ENCODE measurements at places on chromosomes 7 and 10.

DNA sequence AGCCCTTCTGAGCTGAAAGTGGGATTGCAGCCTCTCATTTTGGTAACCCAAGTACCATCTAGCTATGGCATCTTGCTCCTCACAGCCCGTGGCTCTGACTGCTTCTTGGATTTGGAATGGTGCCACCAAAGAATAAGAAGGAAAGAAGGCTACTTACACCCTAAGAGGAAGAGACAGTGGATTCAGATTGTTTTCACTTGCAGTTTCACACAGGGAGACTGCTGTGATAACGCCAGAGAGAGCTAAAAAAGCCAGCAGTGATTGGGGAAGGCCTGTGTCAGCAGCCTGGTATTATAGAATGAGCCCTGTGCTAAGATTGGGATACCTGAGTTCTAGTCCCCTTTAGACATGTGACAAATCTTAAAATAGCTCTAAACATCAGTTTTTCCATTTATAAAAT, 3.6 kb upstream of the LRRC4 start:
- no peak for DNase-seq

- DNase-seq: no peak
These were observed 152.6 kb upstream of the RNF32 start for GRCh38 chr7:156487811-156488533.

DNA sequence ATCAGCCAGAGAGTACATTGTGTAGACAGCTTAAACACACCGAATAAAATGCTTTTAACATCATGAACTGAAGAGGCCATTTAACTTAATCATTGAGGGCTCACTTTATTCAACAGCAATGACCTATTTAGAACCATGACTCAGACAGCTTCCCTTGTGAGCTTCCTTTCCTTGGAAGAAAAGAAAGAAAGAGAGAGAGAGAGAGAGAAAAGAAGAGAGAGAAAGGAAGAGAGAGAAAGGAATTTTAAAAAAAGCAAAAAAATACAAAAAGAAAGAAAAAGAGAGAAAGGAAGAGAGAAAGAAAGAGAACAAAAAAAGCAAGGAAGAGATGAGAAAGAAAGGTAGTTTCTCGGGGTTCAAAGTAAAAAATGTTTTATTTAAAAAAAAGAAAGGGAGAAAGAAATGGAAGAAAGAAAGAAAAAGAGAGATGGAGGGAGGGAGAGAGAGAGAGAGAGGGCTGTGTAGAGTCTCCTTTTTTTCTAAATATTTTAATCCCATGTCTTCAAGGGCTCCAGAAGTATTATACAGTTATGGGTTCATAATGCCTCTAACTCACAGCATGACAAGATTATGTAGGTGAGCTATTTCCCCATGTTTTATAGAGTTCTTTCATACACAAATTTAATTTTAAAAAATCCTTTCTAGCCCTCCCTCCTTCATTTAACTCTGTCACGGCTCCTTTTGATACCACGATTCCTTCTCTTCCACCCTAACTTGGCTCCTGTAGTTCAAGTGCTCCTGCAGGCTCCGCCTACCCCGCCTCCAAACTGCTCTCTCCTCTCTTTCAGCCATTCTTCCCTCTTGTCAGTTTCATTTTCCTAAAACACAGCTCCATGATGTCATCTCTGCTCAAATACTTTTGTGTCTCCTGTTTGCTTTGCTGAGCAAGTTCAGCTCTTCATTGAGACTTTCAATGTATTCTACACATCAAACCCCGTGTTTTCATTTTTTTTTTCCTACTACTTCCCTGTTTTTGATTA, 85.5 kb downstream of the PRTFDC1 start:
- DNase-seq: peak; percentile 44

DNA sequence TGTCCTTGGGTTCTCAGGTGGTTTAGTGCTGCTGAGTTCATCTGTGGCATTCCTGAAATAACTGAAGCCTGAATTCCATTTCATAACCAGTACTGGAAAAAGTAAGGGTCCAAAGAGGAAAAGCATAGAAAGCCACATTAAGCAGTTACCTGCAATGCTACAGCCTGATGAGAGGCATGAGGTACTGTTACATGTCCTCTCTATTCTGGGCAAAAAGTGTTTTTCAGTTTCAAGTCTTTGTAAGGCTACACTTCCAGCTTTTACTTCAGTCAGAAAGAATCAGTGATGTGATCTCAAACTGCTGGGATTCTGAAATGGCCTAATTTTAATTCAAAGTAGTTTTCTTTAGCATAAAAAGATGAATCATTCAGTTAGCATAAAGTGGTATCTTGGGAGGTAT, 369.5 kb downstream of the PHF14 start:
- no peak for DNase-seq

DNA sequence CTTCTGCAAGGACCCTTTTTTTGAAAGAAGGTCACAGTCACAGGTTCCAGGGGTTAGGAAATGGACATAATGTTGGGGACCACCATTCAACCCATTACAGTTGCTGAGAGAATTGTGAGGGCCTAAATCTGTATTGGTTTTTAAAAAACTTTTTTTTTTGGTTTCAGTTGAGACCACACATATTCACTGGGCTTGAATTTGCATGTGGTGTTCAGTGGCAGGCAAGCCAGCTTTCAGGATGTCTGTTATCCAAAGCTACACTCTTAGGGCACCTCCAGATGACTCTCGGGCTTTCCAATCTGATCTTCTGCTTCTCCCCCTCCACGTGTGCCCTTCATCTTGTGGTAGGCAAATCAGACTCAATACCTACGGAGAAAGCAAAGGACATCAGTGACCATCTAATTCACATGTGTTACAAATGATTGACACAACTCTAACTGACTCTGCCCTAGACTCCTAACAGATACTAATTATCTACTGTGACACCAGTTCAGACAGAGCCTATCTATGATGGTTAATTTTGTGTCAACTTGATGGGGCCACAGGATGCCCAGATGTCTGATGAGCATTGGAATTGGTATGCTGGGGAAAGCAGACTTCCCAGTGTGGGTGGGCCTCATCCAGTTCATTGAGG, 93.3 kb upstream of the ELMO1 start:
- no peak for DNase-seq

DNA sequence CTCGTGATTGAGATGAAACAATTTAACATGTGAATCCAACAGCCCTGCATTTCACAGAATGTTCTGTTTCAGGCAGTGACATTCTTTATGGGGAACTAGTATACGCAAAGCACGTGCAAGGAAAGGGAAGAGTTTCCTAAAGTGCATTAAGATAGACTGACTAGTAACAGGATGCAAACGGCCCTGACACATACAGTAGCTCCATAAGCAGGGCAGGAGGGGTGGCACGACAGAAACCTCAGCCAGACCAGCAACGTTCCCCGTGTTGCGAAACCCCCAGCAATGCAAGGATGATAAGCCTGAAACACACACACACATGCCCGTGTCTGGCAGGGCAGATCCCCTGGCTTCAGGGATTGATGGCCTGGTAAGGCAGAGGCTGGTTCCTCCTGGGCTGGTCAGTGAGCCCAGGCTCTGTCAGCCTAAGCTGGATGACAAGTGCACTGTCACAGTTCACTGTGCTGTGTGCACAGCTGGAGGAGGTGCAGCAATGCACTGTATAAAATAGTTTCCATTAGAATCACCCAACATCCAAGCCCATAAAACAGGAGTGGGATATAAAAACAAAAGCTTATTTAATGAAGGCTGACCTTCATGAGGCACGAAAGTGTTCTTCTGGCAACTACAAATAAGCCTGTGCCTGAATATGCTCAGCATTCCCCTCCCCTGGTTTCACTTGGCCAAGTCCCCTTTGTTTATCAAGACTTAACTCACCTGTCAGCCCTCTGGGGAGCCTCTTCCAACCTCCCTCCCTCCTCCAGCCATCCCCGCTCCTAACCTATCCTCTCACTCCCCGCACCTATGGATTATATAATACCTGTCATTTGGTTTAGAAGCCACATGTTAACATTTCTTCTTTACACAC, 88.8 kb downstream of the GSAP start:
- DNase-seq: peak; percentile 72

DNA sequence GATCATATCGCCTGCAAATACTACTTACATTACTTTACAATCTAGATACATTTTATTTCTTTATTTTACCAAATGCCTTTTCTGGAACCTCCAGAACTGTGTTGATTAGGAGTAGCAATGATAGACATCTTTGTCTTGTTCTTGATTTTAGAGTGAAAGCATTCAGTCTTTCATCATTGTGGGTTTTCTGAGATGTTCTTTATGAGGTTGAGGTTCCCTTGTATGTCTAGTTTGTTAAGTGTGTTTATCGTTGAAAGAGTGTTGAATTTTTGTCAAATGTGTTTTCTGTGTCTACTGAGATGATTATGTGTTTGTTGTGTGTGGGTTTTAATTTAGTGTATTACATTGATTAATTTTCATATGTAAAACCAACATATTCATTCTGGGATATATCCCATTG, 17.1 kb downstream of the SEPTIN7 start:
- no peak for DNase-seq

- DNase-seq: no peak
These were observed 16.0 kb downstream of the HIF1AN start for GRCh38 chr10:100551738-100552137.

DNA sequence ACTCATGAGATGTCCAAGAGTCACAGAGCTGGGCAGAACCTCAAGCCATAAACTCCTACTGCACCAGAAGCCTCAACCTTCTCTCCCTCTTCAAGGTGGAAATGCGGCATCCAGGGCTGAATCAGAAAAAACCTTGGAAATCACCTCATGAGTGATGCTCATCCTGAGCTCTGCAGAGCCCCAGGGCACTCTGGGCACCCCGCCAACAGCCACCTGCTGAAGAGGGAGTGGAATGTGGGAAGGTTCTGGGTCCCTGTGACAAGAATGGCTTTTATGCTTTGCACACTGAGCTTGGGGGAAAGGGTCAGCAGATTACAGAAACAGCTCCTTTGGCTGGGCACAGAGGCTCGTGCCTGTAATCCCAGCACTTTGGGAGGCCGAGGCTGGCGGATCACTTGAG, 18.8 kb downstream of the NUDT1 start:
- DNase-seq: no peak

GRCh38 chr7:14937581-14937980, 35.0 kb upstream of the DGKB start:
- DNase-seq: no peak

DNA sequence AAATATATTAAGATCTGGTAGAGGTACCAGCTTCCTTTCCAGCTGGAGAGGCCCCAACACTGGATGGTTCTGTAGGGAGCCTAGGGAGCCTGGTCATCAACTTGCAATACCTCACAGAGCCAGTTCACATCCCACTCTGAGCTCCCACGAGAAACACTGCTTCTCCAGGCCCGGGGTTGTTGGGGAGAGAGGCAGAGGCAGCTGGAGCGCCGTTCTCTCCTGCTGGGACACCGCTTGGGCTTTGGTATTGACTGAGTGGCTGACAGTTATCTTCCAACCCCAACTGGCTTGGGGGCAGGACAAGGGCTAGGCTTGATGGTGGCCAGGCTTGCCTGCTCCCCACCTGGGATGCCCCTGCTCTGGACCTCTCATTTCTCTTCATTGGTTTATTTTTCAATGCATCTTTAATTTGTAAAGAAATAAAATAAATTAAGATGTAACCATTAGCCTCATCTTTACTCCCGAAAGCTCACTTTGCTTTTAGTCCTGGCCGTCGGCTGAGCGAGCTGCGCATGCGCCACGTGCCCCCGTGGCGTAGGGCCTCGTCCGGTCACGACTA, 10.0 kb upstream of the CHCHD1 start:
- peak; percentile 59 for DNase-seq

Measured in brain microvascular endothelial cell (primary cell).